Liver (tissue), 10 donors: ENCODE measurements at places on chromosomes 12 and 14. TPM values are rescaled to one million over a fixed set of nuclear protein-coding genes. Genes with fewer than 3 reads are reported as not detected.

GRCh38 chr12:95205685-95206084 lies 11.6 kb downstream of the FGD6 start:
- H3K27me3 ChIP-seq, result no peaks in the 10 kb centered on the region
- H3K4me1 ChIP-seq, result peaks cover 7% of the 10 kb centered on the region
- no peak overlapping the region for H3K27ac ChIP-seq

DNA sequence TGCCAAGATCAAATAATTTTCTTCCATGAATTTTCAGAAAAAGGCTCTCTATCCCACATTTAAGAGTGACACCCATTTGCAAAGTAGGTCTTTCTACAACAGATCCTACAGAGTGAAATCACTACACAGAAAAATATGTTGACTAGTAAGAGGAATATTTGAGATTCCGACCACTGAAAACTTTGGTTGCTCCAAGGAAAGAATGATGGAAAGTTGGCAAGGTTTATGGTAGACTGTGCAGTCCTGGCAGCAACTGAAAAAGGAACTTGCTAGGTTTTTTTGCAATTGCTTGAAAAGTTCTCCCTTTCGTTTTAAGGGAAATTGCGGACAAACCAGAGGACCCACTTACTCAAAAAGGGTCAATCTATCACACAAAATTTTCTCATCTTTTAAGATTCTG lies 83.1 kb upstream of the TSPAN8 start:
- H3K4me3 ChIP-seq, result no peak overlapping the region
- H3K4me1 ChIP-seq, result no peaks in the 10 kb centered on the region

DNA sequence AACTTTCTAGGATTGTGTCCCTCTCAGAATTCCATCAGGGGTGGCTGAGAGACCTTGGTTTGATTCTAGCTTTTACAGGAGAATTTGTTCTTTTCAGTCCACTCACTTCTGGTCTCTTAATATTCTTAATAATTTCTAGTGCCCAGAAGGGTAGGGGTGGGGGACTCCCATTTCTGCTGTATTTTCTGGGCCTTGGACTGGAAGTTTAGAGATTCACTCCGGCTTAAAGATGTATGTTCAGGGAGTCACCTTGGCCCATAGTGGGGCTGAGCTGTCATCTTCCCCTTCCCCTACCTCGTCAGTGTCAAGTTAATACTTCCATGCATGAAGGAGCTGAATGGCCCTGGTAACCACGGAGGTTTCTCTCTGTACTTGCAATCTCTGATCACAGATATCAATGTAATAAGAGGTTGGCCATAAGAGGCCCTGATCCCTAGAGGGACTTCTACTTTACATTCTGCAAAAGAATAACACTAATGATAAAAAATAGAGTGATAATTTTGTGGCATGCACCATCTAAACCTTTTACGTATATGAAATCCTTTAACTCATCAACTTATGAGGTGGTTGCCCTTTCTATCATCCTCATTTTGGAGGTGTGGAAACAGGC lies 6.7 kb downstream of the KRT81 start:
- H3K27me3 ChIP-seq, result no peaks in the 10 kb centered on the region
- H3K4me3 ChIP-seq, result no peak overlapping the region
- no peak overlapping the region for H3K27ac ChIP-seq
- DNase-seq, result no peak
- H3K36me3 ChIP-seq, result no peaks in the 10 kb centered on the region

DNA sequence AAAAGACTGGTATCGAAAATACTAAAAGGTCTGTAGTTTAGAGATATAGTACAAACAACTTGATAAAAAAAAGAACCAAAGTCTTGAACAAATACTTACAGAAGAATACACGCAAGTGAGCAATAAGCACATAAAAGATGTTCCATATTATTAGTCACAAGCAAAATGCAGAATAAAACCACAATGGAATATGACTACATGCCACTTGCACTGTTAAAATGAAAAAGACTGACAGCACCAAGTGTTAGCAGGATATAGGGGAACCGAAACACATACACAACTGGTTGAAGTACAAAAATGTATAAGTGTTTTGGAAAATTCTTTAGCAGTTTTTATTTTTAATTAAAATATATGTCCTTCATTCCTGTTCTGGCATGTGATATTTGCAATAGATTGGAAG lies 3.6 kb downstream of the CLEC2A start:
- H3K36me3 ChIP-seq, result no peaks in the 10 kb centered on the region
- no peak overlapping the region for H3K27ac ChIP-seq
- no peaks in the 10 kb centered on the region for H3K27me3 ChIP-seq
- H3K4me3 ChIP-seq, result no peak overlapping the region

- no peaks in the 10 kb centered on the region for H3K36me3 ChIP-seq
- H3K4me3 ChIP-seq, result no peak overlapping the region
- no peak overlapping the region for H3K27ac ChIP-seq
- H3K27me3 ChIP-seq, result no peaks in the 10 kb centered on the region
- H3K4me1 ChIP-seq, result no peaks in the 10 kb centered on the region
Observed at GRCh38 chr12:3998397-3998796, 125.2 kb upstream of the PARP11 start.

DNA sequence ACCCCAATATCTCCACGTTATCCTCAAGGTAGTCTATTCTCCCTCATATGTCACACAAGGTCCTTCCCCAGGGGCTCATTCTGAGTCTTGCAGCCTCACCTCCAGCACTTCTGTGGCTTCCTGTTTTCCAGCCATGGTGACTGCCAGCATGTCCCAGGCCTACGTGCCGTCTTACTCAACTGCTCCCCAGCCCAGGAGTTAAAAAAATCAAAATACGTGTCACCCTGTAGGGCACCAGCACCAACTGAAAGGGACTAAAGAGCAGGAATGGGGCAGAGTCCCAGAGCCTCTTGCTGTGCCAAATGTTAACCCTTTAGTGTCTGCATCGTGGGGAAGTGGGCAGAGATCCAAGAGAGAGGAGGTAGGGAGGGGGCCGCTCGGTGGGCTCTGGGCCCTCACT lies 37.0 kb upstream of the MED13L start:
- no peak overlapping the region for H3K27ac ChIP-seq
- H3K27me3 ChIP-seq, result no peaks in the 10 kb centered on the region
- no peak for DNase-seq
- H3K4me1 ChIP-seq, result peaks cover 6% of the 10 kb centered on the region
- H3K4me3 ChIP-seq, result no peak overlapping the region
- no peaks in the 10 kb centered on the region for H3K36me3 ChIP-seq

GRCh38 chr14:72876710-72877063 lies 17.2 kb downstream of the DPF3 start:
- no peaks in the 10 kb centered on the region for H3K36me3 ChIP-seq
- H3K4me3 ChIP-seq, result no peak overlapping the region
- no peak overlapping the region for H3K27ac ChIP-seq
- H3K27me3 ChIP-seq, result no peaks in the 10 kb centered on the region
- DNase-seq, result no peak

DNA sequence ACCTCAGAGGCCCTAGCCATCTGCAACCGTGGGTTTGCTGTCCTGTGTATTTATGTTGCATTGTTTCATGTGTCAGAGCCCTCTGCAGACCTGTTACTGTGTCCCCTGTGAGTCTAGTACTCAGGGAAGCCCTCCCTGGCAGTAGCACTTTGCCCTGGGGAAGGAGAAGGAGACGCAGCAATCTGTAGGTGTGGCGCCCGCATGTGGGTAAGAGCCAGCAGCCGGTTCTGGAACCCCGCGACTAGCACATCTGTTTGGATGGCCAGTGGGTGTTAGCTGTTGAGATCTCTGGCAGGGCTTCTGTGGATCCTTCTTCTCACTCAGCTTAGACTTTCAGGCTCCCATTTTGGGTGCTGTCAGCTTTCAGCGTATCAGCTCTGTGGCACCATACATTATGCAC lies 57.0 kb downstream of the TECPR2 start:
- DNase-seq, result no peak
- H3K27ac ChIP-seq, result no peak overlapping the region
- no peaks in the 10 kb centered on the region for H3K27me3 ChIP-seq
- no peak overlapping the region for H3K4me3 ChIP-seq
- no peaks in the 10 kb centered on the region for H3K4me1 ChIP-seq

DNA sequence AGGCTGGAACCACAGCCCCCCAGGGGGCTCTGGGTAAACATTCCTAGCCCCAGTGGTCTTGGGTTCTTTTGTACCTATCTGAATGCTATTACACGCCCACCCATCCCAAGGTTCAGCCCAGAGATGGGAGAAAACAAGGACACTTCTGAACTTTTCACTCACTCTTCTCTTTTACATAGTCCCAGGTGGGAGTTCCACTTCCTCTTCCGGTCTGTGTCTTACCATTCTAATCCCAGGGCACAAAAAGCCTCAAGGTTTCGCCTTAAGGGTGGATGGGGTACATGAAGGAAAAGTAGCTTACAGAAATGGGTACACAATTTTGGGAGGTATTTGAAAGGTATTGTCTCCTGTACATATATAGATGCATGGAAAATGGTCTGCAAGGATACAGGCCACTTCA lies 79.0 kb downstream of the TMEM30B start:
- H3K27me3 ChIP-seq, result no peaks in the 10 kb centered on the region
- H3K36me3 ChIP-seq, result no peaks in the 10 kb centered on the region
- H3K4me3 ChIP-seq, result no peak overlapping the region
- no peaks in the 10 kb centered on the region for H3K4me1 ChIP-seq
- H3K27ac ChIP-seq, result no peak overlapping the region

DNA sequence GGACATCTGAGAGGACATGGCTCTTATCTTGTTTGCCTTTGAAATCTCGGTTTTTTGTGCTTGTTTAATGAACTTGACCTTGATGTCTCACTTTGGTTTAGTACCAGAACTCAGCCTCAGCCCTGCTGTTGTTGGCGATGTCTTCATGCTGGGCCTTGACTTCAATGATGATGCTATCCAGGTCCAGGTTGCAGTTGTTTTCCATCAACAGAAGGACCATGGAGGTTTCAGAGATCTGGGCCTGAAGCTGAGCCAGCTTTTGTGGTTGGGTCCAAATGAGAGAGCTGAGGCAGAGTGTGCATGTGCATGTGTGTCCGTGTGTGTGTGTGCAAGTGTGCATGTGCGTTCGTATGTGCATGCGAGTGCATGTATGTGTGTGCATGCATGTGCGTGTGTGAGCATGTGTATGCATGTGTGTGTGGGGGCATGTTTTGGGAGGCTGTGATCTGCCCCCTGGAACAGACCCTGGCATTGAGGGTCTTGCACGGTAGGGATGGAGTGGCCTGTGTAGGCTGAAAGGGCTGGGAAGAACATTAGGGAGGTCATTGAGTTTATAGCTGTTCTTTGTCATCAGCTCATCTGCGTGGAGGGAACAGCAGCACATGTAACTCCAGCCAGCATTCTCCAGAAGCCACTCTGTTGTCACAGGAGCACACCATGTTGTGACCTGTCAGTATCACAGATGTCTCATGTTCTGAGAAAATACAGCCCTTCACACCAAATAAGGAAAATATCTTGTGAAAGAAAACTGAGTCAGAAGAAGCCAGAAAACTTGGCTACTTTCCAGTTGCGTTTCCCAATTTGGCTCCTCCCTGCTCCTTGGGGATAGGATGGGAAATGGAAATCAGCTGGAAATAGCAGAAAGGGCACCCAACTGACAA lies 10.0 kb upstream of the KRT82 start:
- no peak overlapping the region for H3K27ac ChIP-seq
- no peak for DNase-seq
- no peaks in the 10 kb centered on the region for H3K36me3 ChIP-seq
- H3K4me3 ChIP-seq, result no peak overlapping the region
- no peaks in the 10 kb centered on the region for H3K4me1 ChIP-seq

GRCh38 chr14:25685004-25685403 lies 635.1 kb upstream of the STXBP6 start:
- H3K27ac ChIP-seq, result no peak overlapping the region
- H3K27me3 ChIP-seq, result no peaks in the 10 kb centered on the region
- no peak for DNase-seq

DNA sequence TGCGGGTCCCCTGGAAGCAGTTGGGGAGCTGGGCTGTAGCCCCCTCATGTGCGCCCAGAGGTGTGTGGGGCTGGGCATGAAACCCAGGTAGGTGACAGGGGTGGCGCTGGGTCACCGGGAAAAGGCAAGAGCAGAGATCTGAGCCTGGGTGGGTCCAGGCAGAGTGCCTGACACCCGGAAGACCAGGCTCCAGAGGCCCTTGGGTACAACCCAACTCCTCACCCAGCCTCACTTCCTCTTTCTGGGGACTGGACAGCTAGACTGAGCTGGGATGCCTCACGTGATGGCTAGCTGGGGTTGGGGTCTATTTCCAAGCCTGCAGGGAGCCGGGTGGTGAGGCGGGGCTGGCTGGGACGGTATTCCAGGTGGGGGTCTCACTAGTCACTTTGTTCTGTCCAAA lies 16.3 kb upstream of the CYP46A1 start:
- no peak for DNase-seq
- no peak overlapping the region for H3K4me3 ChIP-seq
- H3K4me1 ChIP-seq, result peaks cover 2% of the 10 kb centered on the region

GRCh38 chr12:99024870-99025269 lies 379.8 kb downstream of the APAF1 start:
- no peaks in the 10 kb centered on the region for H3K36me3 ChIP-seq
- H3K4me3 ChIP-seq, result no peak overlapping the region
- no peaks in the 10 kb centered on the region for H3K27me3 ChIP-seq
- H3K4me1 ChIP-seq, result no peaks in the 10 kb centered on the region

DNA sequence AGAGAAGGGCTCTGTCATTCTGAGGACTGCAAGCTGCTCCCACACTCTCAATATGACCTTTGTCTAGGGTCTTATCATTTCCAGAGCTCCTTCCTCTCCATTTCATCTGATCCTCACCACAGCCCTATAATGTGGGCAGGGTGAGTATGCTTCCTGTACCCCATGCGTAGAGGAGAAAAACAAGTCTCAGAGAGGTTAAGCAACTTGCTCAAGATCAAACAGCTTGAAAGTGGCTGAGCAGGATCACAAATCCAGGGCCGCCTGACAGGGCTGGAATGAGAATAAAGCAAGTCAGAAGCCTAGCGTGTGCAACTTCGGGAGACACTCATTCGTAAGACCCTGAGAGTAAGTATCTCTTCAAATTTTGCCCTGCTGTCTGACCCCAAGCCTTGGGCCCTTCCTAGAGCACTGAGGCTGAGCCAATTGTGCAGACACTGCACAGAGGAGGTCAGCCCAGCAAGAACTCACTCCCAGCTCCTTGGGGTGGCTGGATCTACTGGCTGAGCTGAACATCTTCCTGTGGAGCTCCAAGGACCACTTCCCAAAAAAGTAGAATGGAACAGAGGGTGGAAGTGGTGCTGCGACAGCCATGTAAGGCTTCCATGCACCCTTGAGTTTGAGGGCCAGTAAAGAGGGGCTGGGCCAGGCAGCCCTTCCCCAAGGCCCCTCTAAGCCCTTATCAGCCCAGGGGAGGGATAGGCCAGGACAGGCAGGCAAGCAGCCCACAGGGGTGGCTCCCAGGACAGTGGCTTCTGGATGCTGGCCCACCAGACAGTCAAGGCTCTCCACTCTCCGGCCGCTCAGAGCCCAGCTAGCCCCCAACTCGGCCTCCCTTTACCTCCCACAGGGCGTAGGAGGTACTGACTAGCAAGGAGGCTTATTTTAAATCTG lies 10.5 kb downstream of the ZFP36L1 start:
- H3K4me3 ChIP-seq, result no peak overlapping the region
- H3K27ac ChIP-seq, result peak overlapping the region; percentile 97
- no peaks in the 10 kb centered on the region for H3K36me3 ChIP-seq
- peak; percentile 37 for DNase-seq
- no peaks in the 10 kb centered on the region for H3K27me3 ChIP-seq

- H3K27ac ChIP-seq, result no peak overlapping the region
- no peaks in the 10 kb centered on the region for H3K4me1 ChIP-seq
Observed at GRCh38 chr14:77474479-77475177, 16.7 kb downstream of the AHSA1 start.

The SENP1 gene
- total RNA-seq, result 11.7 TPM

The BDKRB2 gene
- 0.25 TPM for total RNA-seq

The MYL2 gene
- not detected for total RNA-seq

The SERPINA4 gene
- total RNA-seq, result 150 TPM

The GDF3 gene
- total RNA-seq, result not detected

The ATG14 gene
- total RNA-seq, result 16.0 TPM

The FGF6 gene
- not detected for total RNA-seq

The RTL1 gene
- total RNA-seq, result 0.05 TPM

The GPRC5A gene
- 0.09 TPM for total RNA-seq

The DENND5B gene
- total RNA-seq, result 12.5 TPM
